ENCODE measurements at places on chromosomes 5 and 9. TPM values are rescaled to one million over a fixed set of nuclear protein-coding genes. Genes with fewer than 3 reads are reported as not detected.

The PCDHB5 gene
- 1.7 TPM for total RNA-seq

The DMRTA1 gene
- total RNA-seq = 0.77 TPM

The OR1L4 gene
- not detected for total RNA-seq

The DBH gene
- not detected for total RNA-seq

The PPP2R2B gene
- not detected for total RNA-seq

The ANKH gene
- total RNA-seq = 65.7 TPM

Data from MCF 10A (cell line).